Eye (tissue), 1 donor: ENCODE measurements at places on chromosomes 12 and 14.
A peak's percentile ranks its signal among the peaks of the same experiment; 100 is the strongest.

DNA sequence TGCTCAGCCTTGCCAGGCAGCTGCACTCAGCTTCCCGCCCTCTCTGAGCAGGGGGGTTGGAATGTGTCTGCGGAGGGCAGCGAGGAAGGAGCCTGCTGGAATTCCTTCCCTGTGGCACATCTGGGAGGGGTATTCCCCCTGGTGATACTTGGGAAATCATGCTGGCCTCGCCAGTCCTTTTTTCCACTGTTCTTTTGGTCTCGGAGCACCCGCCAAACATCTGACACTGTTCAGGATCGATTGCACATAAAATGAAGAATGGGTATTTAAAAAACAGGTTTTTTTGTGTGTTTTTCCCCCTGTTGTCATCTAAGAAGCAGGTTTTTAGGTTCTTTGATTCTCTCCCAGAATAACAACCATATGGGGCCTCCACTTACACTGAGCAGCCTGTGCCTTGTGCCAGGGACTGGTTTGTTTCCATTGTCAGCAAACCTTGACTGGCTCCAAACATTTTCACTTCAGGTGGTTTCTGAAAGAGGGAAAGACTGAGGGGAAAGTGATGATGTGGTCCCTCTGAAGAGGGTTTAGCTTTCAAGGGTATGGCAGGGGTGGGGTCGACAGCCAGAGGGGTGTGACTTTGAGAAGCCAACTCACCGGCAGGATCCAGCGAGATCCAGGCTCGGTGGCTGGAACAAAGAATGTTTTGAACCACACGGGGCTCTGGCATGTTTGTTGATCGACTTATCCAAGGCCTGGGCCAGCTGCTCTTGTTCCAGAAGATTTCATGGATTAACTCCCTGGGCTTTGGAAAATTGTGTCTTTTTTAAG, 215.1 kb downstream of the CACNA1C start:
- peak; percentile 52 for DNase-seq

DNA sequence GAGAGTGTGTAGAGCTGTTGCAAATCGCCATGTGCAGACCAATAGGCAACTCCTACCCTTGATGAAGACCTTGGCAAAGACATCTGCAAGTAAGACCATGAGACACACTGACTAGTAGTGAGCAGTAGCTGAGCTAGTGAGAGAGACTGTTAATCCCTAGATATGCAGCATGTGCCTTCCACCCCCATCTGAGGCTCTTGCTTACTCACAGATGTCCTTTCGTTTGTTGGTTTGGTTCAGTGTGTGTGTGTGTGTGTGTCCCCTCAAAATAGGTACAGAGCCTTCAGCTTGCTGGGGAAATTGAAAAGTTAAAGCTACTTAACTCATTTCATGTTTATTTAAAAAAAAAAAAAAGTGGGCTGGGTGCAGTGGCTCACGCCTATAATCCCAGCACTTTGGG, 37.6 kb downstream of the MYF5 start:
- DNase-seq: no peak

- peak; percentile 34 for DNase-seq
Measured at GRCh38 chr14:69041783-69042182, 62.7 kb upstream of the ACTN1 start.

- peak; percentile 15 for DNase-seq
Measured at GRCh38 chr14:41385797-41386196, 220.9 kb upstream of the LRFN5 start.

GRCh38 chr14:59018460-59018859, 170.0 kb upstream of the DAAM1 start:
- DNase-seq: no peak

- DNase-seq: no peak
Measured at GRCh38 chr12:52582486-52582885, 8.8 kb upstream of the KRT74 start.

GRCh38 chr12:107152315-107152714, 59.0 kb upstream of the CRY1 start:
- no peak for DNase-seq

GRCh38 chr12:49980501-49981349, 8.0 kb downstream of the AQP6 start:
- DNase-seq: peak; percentile 76

- no peak for DNase-seq
Measured at GRCh38 chr12:90827567-90827966, 127.4 kb downstream of the CCER1 start.

DNA sequence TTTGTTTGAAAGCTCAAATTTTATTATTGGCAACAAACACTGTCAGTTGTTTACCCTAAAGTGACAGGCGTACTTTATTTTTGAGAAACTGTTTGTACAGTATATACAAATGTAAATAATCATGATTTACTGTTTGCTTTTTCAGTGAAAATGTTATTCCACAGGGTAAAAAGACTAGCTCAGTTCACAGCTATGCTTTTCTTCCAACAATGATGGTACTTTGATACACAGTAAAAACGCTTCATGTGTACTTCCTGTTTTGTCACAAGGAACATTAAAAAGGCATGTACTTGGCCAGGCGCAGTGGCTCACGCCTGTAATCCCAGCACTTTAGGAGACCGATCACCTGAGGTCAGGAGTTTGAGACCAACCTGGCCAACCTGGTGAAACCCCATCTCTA, 53.7 kb downstream of the MON2 start:
- DNase-seq: no peak

GRCh38 chr14:76546426-76547221, 170.7 kb downstream of the ESRRB start:
- peak; percentile 79 for DNase-seq

DNA sequence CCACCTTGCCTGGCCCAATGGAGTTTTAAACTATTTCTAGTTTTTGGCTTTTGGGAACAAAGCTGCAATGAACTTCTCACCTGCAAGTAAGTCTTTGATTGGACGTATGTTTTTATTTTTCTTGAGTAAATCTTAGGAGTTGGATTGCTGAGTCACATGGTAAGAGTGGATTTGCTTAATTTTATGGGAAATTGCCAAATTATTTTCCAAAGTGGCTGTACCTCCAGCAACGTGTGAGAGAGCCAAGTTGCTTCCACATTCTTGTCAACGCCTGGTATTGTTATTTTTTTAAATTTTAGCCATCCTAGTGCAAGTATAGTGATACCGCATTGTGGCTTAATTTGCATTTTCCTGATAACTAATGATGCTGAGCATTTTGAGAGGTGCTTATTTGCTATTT, 136.6 kb downstream of the LMNTD1 start:
- DNase-seq: no peak

GRCh38 chr12:88958946-88959345, 378.7 kb upstream of the KITLG start:
- DNase-seq: no peak

GRCh38 chr12:115204957-115205754, 521.2 kb upstream of the TBX3 start:
- no peak for DNase-seq

DNA sequence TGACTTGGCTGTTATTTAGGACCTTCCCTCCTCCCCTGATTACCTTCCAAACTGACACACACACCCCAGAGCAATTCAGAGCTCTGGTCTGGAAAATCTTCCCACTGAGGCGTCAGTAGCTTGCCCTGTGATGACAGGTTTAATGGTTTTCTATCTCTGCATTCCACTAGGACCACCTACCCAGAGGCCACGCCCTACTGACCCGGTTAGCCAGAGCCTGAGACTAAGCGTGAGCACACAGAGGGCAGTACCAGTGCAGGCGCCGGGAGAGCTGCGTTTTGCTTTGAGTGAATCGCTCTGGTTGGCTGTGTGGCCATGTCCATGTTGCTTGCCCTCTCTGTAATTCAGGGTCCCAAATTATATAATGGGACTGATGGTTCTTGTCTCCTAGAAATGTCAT, 36.2 kb upstream of the ATP2A2 start:
- DNase-seq: peak; percentile 51

GRCh38 chr14:31897581-31898186, 179.4 kb upstream of the ARHGAP5 start:
- DNase-seq: no peak

DNA sequence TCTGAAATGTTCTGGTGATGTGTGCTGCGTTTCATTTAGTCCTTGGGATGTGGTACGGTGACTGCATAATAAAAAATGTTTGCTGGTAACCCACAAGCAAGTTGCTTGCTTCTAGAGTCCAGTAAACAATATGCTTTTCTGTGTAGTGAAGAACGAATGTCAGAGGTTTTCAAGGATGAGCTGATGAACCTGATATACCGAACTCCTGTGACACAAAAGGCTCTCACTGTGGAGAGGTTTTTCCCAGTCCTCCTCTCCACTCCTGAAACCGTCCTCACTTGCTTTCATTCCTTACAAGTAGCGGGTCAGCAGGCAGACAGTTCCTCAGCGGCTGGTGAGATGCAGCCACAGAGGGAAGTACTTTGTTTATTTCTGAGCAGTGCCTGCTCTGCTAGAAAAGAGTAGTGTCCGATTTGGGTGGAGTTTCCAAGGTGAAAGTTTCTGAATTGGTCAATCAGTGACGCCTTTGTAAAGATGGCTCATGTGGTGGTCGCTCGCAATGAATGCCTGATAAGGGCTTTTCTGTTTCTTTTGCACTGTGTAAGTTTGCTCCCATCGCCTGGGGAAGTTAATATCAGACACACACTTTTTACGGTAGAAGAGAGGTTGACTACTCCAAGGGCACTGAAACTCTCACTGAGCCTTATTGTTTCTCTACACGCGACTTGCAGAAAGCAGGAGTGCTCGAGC, 3.0 kb downstream of the ETV6 start:
- peak; percentile 55 for DNase-seq

DNA sequence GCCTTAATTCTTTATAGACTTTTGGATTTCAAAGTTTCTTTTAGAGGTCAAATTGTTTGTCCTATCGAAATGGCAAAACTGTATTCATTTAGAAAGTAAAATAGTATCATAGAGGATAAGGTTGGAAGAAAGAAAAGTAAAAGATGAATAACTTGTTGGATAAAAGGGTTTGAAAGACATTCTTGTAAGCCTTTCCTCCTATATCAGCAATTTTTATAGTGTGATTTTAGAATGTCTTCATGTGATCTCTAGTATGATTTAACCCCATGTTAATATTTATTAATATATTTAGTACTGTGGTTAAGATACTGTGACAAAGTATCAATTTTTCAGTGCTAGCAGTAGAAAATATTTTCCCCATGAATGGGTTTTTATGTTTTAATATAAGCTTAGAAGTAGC, 4.5 kb downstream of the ARF6 start:
- no peak for DNase-seq

GRCh38 chr12:16568873-16569272, 37.1 kb downstream of the LMO3 start:
- no peak for DNase-seq

DNA sequence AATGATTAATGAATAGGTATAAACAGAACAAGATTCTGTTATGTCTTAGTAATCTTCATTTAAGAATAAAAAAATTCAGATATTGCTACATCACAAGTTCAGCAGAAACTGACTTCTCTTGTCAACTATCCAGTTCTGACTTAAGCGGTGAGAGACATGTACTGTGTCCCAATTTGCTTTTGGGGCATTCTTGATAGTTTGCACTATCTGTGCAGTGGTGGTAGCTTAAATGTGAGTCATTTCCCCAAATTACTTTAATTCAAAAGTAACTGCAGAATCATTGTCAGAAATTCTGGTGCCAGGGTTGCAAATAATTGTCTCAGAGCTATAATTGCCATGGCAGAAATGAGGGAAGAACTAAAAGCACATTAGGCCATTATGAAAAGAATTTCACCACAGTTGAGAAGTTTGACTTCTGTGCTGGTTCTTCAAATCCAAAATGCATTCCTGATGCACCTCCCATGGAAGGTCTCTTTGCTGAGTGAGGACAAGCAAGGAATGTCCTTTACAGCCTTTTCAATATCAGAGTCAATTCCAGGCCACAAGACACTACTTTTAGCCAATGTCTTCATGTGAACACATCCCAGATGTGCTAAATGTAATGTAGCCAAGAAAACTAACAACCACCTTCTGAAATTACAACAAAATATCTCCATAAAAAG, 304.7 kb downstream of the SSPN start:
- no peak for DNase-seq

- no peak for DNase-seq
Measured at GRCh38 chr14:99560922-99561683, 42.9 kb downstream of the CCDC85C start.

GRCh38 chr14:50106178-50106577, 10.2 kb downstream of the VCPKMT start:
- no peak for DNase-seq

DNA sequence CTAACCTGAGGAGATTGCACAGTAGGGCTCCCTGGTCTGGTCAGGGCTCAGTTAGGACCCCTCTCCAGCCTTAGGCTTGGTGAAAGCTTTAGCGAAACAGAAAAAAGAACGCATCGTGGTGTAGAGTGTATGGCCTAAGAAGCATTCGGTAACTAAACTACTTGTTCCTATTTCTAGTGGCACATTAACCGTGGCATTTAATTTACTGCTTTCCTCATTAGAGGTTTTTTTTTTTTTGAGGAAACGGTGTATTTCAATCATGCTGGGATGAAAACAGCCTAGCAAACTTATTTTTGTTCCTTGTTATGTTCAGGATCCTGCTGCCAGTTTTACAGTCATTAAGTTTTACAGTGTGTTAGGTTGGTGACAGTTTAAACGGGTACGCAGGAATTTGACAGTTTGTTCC, 518 bp upstream of the OSBPL8 start:
- no peak for DNase-seq

DNA sequence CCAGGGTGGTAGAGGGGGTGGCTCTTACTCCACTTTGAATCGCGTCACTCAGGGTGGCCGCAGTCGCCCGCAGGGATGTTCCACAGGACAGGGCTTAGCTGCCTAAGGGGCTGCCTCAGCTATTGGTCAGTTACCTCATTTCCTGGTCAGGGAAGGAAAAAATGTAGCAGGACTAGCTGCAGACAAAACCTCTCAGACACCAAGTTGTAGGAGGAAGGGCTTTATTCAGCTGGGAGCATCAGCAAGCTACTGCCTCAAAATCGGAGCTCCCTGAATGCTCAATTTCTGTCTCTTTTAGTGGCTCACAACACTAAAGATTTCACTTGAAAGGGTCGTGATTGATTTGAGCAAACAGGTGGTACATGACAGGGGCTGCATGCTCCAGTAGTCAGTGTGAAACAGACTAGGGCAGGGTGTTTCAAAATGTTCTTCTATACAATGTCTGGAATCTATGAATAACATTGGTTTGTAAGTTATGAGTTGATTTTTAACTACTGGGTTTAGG, 6.4 kb upstream of the CLEC6A start:
- DNase-seq: no peak

- no peak for DNase-seq
Measured at GRCh38 chr12:42097971-42098370, 46.7 kb downstream of the GXYLT1 start.

DNA sequence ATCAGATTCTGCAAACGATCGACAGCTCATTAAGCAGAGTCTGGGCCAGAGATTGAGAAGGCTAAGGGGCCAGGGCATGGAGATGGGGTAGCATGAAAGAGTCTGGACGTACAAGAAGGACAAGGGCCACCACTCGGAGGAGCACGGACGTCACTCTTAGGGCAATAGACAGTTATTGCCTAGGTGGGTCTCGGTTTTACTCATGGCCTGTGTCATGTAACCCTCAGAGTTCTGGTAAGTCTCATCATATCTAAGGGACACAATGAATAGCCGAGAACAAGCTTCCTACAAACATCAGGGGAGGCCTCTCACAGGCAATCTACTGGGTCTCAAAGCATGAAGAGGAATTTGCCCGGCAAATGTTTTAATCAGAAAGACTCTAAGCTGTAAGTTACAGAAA, 30.4 kb upstream of the ITPK1 start:
- DNase-seq: no peak

GRCh38 chr12:19200261-19200660, 70.7 kb downstream of the PLEKHA5 start:
- DNase-seq: no peak
